ENCODE measurements at places on chromosomes 6 and 20.

DNA sequence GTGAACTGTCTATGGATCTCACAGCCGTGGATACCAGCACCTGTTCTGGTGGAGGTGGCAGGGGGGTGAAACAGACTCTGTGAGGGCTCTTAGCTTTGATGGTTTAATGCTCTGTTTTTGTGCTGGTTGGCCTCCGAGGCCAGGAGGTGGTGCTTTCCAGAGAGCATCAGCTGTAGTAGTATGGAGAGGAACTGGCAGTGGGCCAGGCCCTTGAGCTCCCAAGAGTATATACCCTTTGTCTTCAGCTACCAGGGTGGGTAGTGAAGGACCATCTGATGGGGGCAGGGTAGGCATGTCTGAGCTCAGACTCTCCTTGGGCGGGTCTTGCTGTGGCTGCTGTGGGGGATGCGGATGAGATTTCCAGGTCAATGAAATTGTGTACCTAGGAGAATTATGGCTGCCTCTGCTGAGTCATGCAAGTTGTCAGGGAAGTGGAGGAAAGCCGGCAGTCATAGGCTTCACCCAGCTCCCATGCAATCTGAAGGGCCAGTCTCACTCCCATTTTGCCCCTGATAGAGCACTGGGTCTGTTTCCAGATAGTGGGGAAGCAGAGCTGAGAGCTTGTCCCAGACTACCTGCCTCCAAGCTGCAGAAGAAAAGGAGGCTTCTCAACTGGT is 102.7 kb upstream of the AHI1 start:
- DNase-seq = no peak

DNA sequence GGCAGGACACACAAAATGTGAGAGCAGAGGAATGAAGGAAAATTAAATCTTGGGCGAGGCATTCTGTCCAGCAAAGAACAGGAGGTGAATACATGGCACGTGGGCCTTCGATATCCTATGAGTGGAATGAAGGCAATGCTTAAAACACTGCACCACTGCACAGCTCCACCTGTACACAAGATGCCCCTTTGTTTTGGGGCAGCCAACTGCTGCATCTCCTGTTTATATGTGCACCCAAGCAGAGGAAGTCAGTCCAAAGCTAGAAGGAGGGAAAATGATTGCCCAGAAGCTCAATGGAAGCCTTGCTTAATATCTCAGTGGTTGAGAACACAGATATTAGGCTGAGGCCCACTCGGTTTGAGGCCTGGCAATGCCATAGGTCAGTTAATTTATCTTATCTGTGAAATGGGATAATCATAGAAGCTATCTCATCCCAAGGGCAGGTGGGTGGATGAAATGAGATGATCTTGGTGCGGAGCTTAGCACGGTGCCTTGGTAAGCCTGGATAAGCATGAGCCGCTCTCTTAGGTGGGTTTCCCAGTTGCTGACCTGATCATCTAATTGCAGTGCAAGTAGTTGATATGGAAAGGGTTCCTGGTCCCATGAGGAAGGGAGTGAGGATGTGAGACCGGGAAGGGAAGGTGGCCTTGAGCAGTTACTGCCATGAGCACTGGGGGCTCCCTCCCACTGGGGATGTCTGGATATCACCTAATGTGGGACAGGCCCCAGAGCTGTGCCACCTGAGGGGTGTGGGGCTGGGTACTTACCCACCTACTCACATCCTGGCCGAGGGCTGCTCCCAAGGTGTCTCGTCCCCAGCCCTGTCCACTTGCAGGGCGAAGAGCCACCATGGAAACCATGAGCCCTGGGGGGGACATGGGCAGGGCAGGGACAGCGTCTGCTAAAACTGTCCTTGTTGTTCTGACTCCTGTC is 9.9 kb downstream of the BANF2 start:
- no peak for DNase-seq

DNA sequence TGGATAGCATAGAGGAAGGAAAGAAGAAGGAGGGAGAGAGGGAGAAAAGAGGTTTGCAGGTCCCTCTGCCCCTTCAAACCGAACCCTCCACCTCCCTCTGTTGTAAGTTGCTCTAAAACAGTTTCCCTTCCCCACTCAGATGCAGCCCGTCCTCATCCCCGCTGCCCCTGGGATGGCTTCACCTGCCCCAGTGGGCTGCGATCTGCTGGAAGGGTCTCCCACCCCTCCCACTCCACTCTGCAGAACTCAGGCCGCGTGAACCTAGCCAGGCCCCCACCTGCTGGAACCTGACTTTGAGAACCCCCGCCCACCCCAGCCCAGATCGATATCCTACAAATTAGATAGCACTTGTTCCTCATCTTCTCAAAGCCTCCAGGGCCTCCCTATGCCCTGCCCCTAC is 190.8 kb downstream of the DLL1 start:
- DNase-seq = no peak

DNA sequence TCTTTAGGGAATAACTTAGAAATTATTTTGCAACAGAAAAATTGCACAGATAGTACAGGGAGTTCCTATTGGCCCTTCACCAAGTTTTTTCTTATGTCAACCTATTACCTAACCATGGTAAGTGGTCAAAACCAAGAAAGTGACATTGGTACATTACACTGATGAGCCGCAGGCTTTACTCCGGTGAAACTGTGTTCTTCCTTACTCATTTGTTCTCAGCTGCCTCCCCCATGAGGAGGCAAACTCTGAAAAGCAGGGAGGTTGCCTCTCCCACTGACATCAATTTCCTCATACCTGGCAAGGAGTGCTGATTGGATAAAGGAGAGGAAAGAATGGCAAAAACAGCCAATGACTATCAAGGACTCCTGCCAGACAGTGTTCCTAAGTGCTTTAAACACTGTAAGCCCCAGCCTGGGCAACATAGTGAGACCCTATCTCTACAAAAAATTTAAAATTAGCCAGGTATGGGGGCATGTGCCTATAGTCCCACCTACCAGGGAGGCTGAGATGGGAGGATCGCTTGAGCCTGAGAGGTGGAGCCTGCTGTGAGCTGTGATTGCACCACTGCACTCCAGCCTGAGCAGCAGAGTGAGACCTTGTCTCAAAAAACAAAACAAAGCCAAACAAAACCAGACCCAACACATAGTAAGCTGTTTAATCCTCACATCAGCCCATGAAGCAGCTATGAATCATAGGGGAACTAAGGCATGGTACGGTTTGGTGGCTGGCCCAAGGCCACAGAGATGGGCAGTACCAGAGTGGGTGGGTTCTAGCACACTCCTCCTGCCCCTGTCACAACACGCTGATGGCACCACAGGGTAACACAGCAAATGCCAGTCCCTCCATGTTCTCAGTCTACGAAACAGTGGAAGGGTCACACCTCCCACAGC is 24.7 kb downstream of the C20orf203 start:
- no peak for DNase-seq

- peak; percentile 65 for DNase-seq
Measured at GRCh38 chr6:142696123-142697000, 248.6 kb downstream of the HIVEP2 start.

DNA sequence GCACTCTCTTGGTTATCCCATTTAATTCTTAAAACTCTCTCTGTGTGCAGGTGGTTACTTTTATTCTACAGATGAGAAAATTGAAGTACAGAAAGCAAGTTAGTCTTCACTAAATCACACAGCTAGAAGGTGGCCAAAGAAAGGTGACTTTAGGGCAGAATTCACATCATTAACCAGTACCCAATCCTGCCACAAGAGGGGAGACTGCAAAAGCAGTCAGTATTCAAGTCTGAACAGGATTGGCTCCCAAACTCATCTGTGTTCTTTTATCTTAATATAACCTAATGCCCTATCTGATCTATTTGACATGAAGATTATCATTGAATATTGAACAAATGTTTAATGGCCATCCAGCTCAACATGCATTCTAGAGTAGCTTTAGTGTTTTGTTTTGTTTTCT is 225.3 kb upstream of the FAM83B start:
- no peak for DNase-seq

DNA sequence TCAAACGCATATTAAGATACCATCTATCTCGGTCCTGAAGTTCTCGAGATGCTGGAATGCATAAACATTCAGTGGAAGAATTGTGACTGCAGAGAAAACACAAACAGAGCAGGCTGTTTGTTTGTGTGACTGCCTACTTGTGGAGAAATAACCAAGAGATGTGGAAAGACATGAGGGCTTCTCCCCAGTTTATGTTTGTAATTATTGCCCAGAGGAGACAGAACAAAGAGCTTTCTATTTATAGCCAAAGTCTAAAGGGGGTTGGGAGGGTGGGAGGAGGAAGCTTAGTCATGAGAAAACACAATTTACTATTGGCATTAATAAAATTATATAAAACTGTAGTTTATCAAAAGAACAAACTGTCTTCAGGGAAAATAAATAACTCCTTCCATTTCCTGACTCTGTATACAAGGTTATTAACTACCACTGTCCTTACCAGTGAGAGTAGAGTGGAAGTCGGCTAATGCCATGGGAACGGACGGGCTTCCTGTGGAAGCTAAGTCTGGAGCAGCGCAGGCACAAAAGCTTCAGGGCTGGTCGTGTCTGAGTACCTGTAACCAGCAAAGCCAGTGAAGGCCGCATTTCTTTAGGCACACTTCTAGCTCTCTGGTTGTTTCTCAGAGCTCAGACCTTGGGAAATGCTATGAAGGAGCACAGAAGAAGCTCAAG is 200.2 kb upstream of the SUPT3H start:
- no peak for DNase-seq

DNA sequence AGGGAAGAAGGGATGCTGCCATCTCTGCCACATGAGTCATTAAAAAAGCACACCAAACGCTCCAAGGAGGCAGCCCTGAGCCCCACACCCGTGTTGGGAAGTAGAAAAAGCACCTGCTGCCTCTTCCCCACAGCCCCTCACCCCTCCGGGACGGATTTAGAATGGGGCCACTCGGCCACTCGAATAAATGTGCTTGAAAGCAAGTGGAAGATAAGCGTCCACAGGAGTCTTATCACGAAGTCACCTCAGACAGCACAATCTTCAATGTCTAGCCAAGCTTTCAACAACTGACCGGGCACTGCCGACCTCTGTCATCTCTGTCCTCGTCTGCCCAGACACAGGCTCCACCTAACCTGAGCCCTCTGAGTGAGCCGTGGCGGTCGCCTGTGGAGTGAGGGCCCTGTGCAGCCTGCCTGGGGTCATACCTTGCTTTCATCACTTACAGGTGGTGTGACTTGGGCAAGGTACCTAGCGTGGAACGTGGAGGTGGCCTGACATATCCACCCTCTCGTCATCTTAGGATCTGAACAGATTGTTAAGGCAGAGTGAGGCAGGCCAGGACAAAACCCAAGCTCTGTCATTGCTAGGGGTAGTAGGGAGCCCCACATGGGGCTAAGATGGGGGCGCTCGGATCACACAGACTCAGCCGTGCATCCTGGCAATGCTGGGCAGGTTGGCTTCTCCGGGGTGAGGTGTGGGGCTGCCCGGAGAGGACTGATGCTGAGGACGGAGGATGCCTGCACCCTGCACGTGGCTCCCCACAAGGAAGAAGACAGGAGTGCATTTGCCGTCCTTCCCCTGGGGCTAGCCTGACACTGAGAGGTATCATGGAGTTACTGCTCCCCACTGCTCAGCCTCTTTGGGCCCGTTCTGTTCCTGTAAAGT is 34.8 kb downstream of the PSMG4 start:
- DNase-seq = no peak

DNA sequence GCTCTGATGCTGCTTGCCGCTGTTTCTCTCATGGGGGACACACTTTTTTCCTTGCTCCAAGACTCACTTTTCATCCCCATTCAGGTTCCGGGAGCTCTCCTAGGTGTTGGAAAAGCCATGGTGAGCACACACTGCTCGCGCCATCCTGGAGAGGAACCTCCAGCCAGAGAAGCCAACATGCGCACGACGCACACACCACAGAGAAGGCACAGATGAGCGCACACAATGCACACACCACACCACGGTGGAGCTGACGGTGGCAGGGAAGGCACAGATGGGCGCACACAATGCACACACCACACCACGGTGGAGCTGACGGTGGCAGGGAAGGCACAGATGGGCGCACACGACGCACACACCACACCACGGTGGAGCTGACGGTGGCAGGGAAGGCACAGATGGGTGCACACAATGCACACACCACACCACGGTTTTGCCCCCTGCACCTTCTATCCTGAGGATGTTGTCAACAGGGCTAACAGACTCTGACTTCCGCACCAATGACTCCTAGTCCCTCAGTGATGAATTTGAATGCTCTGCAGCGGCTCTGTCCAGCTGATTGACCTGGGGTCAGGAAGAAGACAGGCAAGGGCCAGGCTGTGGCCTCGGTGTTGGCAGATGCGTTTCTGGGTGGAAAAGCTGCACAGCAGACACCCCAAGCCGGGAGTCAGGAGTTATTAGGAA is 154.7 kb downstream of the ERMARD start:
- DNase-seq = no peak

- peak; percentile 74 for DNase-seq
Measured at GRCh38 chr6:74834967-74835366, 370.9 kb downstream of the COL12A1 start.

DNA sequence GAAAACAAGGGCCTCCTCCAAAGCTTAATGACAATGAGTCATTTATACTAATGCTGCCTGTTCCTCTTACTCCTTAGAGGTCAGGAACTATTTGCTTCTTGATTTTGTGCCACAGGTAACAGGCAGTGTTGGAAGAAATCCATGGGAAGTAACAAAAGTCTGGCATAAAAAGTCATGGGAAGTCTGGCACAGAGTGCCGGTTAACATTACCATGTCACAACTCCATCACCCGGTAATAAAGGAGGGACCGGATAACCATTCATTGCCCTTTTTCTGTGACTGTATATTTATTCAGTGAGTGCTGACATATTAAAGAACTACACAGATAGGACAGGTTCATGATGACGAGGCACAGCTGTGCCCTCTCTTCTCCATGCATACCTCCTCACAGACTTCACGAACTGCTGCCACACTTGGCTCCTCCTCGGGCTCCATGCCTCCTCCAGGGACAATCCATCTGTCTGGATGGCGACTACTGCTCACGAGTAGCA is 50.9 kb downstream of the NUDT3 start:
- DNase-seq = no peak

DNA sequence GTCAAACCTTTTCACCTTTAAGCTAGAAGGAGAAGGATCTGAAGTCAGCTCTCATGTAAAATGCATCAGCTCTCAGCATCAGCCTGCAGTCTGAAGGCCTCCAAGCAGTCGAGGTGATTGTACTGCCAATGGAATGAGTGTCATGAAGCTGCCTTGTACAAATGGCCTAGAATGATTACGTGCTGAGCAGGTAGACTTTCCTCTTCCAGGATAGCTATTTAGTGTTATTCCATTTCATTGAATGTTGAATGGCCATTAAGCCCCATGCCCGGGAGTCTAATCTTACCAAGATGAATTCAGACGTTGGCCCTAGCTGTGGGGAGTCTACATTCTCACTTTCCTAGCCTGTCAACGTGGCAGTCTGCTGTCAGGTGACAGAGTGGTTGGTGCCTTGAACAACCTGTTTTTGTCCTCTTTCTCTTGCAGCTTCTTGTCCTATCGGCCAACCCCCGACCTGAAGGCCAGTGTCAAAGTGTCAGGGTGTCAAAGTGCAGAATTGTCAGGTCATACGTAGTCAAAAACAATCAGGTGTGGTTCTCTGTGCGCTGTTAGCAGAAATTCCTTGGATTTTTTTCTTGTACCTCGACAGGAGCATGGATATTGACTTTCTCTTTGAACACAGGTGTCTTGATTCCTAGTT is 95.2 kb upstream of the TIAM2 start:
- DNase-seq = no peak
